ENCODE measurements at places on chromosomes 7 and 10.

GRCh38 chr7:116021237-116021636 lies 9.3 kb downstream of the TFEC start:
- peak; percentile 45 for DNase-seq

DNA sequence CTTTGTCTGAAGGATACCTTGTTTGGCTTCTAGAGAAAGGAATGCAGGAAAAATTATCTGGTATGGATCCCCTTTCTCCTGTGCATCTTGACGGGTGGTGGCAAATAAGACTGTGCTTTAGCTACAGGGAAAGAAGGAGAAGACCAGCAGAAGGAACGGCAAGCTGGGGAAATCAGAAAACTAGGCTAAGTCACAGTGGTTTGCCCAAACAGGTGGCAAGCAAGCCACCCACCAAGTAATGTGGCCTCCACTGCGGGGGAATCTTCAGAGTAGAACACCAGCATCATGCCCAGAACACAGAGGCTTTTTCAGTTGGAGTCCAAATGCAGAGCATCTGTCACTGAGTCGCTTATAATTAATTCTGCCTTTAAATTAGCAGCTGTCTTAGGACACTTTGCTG lies 282.8 kb downstream of the PHF14 start:
- no peak for DNase-seq

DNA sequence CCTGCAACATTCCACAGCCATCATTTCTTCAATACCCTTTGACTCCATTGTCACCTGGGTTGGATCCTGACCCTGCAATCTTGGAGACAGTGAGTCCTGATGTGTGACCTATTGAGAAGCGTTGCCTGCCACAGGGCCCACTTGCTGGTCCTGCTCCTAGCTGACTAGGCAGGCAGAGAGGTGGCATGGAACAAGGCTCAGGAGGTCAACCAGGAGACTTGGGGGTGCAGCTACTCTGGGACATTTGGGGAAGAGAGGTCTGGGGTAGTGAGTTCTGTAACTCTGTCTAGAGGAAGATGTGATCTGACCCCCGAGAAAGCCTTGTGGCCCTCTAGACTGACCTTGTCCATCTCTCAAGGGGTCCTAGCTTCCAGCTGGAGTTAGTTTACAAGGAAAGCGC lies 1.8 kb downstream of the ZMIZ2 start:
- DNase-seq: no peak

DNA sequence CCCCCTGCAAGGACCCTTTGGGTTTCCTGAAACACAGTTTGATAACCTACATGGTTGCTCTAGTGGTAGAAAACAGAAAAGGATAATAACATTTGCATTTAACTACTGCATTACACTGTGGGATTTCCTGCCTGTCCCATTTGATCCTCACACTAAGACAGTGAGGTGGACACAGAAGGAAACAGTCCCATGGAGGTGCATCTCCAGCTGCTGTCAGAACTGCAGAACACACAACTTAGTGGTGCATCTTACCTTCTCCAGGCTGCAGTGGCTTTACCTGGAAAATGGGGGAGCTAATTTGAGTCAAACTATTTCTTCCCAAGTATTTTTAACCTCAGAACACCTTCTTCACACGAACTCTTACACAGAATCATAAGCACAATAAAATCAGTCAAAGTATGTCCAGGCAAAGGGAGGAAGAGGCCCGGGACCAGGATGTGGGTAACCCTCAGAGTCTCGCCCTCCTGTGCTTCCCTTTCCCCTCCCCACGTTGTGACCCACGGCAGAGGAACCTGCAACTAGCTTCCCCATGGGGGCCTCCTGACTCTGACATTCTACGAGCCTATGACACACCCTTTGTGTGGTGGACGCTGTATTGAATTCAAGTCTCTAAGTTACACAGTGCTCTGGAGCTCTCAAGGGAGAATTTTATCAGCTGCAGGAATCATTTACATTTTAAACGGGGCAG lies 33.7 kb downstream of the SCRN1 start:
- DNase-seq: no peak

GRCh38 chr10:95315509-95315908 lies 24.7 kb upstream of the PDLIM1 start:
- DNase-seq: peak; percentile 79

- DNase-seq: no peak
These were observed 40.4 kb downstream of the CALML3 start for GRCh38 chr10:5565205-5565545.

GRCh38 chr10:6255548-6256061 lies 52.9 kb downstream of the PFKFB3 start:
- no peak for DNase-seq

- DNase-seq: no peak
These were observed 110.4 kb upstream of the ZNF438 start for GRCh38 chr10:31142026-31142425.

GRCh38 chr7:47493976-47494911 lies 87.7 kb downstream of the TNS3 start:
- DNase-seq: no peak

DNA sequence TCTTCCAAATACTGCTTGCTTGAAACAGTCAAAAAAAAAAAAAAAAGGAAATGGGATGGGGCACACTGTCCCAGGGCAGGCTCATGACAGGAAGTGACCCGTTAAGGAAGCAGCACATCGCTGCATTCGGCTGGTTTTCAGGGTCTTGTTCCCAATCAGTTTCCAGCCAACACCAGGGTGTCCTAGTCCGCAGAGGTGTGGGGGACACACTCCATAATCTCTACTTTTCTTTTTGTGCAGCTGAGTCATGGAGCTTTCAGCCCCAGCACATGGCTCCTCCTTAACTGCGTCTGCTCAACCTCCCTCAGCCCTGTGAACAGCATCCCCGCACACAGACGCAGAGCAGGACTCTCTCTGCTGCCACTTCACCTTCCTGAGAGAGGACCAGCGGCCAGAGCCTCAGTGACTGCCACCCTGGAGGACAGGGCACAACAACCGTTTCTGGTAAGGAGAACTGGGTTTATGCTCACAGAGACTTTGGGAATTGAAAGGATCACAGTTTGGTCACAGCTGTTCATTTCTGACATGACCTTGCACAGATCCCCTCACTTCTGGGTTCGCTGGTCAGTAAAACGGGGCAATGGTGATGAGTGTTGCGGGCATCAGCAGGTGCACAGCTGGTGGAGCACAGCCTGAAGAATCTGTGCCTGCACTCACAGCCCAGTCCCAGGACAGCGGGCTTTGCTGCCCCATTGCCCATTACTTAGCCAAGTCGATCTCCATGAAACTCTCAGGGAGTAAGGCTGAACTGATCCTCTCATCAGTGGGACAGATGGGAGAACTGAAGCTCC lies at the start of gene GIMAP5:
Gene GIMAP5 (plus strand): TSS at position 154 of the 791 bp plus-strand sequence. CDS start 3,467 bp downstream, outside the sequence.
- no peak for DNase-seq

GRCh38 chr10:103842605-103843004 lies 12.8 kb downstream of the SH3PXD2A start:
- DNase-seq: no peak

DNA sequence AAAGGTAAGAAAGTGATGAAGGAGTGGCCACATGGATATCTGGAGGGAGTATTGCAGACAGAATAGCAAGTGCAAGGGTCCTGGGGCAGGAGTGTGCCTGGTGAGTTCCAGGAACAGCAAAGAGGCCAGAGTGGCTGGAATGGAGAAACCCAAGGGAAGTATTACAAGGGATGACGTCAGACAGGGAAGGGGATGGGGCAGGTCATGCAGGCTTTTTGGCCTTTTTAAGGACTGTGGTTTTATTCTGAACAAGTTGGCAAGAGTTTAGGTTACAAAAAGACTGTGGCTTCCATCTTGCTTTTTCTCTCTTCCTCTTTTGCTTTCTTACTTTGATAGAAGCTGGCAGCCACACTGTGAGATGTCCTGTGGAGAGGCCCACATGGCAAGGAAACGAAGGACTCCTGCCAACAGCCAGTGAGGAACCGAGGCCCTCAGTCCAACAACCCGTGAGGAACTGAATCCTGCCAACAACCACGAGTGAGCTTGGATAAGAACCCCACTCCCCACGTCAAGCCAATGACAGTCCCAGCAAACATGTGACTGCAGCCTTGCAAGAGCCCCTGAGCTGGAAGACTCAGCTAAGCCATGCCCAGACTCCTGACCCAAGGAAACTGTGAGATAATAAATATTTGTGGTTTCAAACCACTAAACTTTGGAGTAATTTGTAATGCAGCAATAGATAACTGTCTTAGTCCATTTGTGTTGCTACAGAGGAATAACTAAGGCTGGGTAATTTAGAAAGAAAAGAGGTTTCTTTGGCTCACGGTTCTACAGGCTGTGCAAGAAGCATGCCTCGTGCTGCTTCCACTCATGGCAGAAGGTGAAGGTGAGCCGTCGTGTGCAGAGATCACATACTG lies 19.8 kb upstream of the KDM7A start:
- no peak for DNase-seq

DNA sequence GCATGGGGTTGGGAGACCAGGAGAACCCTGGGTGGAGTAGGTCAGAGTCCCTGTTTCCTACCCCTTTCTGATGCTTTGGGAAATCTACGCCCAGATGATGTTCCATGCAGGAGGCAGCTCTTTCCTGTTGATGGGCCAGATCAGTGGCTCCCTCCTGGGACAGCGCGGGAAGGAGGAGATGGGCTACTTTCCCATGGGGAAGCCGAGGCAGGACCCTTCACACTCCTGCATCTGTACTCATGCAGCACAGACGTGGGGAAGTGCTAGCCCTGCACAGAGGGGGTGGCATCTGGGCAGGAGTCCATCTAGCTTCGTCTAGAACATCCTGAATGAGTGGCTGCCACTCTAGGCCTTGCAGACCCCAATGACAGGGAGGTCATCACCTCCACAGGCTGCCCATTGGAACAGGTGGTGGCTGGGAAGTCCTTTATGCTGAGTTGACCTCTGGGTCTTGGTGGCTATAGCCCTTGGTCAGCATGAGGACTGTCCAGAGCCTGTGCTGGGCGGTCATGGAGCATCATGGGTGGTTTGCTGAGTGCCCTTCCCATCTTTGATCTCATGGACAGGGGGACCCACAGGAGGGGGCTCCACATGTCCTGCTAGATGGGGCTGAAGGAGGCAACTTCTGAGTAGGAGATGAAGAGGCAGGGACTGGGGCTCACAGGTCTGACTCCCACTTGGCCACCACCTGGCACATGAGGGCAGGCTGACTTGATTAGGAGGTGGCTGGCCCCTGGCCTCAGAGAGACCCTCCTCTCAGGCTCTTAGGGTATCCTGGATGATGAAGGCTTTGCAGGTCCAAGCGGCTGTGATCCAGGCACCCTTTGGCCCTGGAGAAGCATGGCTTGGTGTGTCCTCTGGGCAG lies 24.6 kb downstream of the RAMP3 start:
- no peak for DNase-seq

GRCh38 chr10:98367604-98368451 lies 47.2 kb downstream of the PYROXD2 start:
- no peak for DNase-seq

DNA sequence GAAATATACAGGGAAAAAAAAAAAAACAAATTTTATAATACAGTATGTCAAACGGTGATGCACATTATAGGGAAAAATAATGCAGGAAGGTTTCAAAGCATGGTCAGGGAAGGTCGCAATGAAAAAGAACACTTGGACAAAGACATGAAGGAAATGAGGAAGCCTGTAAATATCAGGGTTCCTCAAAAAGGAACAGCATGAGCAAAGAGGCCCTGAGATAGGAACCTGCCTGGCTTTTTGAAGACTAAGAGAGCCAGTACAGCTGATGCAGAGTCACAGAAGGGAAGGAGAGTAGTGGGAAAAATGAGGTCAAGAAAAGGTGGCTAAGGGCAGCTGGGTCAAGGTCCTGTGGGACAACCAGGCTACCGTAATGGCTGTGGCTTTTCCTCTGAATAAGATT lies 1.9 kb downstream of the VPS41 start:
- DNase-seq: no peak

- DNase-seq: peak; percentile 35
These were observed at the start of gene AEBP1 for GRCh38 chr7:44103923-44104859. AEBP1 (plus strand) TSS chr7:44104345; CDS start chr7:44104666, 321 bp downstream.

- no peak for DNase-seq
These were observed 33.7 kb downstream of the RBM28 start for GRCh38 chr7:128309976-128310375.

DNA sequence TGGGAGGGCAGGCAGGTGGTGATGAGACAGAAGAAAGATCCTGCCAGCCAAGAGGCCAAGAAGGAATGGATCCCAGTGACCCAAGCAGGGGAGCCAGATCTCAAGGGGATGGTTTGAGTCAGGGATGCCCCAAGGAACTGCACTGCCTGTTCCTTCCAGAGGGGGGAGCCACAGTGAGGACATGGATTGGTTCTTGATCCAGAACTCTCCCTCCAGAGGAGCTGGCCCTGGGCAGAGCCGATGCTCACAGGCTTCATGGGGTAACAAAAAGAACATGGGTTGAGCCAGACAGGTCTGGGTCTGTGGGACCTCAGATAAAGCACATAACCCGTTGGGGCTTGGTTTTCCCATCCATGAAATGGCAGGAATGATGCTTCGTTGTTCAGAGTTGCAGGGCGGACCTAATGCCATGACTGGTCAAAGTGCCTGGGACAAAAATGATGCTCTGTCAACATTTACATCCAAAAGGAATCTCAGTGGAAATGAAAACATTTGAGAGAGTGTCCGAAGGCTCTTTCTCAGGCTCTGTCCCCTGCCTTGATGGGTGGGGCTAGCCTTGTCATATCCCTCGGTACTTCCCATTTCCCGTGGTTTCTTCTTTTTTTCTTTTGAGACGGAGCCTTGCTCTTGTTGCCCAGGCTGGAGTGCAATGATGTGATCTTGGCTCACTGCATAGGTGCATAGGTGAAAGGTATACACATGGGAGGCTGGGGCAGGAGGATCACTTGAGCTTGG lies 4.7 kb upstream of the DENND2A start:
- no peak for DNase-seq

DNA sequence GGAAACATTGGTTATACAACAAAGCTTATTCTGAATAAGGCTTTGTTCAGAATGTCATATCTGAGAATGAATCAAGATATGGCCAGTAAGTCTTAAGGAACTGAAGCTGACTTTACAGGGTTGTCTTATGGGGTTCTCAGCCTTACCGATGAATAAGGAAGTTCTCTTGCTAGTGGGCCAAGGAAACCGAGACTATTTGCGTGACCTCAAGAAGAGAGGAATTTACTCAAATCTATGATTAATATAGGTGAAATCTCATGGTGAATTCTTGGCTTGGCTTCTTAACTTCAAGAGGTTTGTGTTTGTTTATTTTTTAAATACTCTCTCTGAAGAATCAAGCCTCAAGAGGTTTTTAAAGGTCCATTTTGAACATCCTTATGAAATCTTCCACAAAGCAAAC lies 4.7 kb upstream of the MRLN start:
- no peak for DNase-seq

GRCh38 chr7:122550545-122550944 lies 148.4 kb downstream of the RNF133 start:
- no peak for DNase-seq

GRCh38 chr7:16603633-16604032 lies 41.9 kb downstream of the ANKMY2 start:
- DNase-seq: no peak

GRCh38 chr7:27093184-27093895 lies 2.5 kb downstream of the HOXA1 start:
- DNase-seq: no peak

Data from NCI-H524 (cell line).